ENCODE measurements at places on chromosomes 7 and 10.

DNA sequence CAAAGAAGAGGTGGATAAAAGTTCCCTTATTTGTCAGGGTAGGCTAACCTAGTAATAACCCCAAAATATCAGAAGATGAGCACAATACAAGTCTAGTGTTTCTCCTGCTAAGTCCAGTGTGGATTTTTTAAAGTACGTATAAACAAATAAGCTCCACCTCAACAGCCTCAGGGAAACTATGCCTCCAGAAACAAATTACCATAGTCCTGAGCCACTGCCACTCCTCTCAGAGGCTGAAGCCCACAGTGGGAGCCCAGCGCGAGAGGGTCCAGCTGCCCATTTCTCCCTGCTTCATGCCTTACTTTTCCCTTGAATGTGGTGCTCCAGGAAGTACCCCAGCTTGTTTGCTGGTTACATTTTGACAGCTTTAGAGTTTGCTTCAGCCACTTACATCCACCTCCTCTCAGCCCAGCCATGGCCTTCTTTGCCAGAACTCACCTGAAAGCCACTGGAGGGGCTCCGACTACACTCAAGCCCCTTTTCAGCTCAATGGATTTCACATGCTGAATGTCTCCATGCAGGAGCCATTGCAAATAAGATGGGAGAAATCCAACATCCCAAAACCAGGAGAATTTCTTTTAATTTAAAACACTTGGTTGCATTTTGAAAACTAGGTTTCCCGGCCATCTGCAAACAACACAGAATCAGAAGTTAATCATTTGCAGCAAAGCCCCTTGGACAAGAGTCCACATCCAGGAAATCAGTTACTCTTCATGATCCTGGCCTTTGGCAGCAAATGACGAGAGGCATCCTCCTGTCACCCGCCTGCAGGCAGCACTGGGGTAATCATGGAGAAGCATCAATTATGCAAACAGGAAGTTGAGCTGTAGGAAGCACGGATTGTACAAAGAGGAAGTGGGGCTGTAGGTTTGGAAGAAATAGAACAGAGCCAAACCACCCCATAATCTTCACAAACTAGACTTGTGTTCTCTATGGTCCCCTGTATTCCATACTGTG is 138.1 kb downstream of the HERPUD2 start:
- DNase-seq, result no peak

- no peak for DNase-seq
These were observed 21.5 kb upstream of the SGMS1 start for GRCh38 chr10:50645236-50645635.

DNA sequence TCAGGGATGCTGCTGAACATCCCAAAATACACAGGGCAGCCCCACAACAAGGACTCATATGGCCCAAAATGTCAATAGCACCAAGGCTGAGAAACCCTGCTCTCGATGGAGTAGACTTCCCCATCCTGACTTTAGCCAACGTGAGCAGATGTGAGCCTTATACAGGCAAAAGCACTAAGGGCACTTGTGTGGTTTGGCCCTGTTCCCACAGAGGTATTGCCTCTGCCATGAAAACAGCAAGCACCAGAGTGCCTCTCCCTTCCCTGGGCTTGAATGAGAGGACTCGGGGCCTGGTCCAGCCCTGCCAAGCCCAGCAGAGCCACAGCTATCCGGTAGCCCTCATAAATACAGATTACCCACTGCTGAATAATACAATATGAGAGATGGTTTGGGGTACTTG is 47.5 kb downstream of the ACSM6 start:
- no peak for DNase-seq

- no peak for DNase-seq
These were observed 158.3 kb upstream of the PCLO start for GRCh38 chr7:83321011-83321410.

GRCh38 chr10:25023278-25023677 is 6.9 kb downstream of the THNSL1 start:
- no peak for DNase-seq

DNA sequence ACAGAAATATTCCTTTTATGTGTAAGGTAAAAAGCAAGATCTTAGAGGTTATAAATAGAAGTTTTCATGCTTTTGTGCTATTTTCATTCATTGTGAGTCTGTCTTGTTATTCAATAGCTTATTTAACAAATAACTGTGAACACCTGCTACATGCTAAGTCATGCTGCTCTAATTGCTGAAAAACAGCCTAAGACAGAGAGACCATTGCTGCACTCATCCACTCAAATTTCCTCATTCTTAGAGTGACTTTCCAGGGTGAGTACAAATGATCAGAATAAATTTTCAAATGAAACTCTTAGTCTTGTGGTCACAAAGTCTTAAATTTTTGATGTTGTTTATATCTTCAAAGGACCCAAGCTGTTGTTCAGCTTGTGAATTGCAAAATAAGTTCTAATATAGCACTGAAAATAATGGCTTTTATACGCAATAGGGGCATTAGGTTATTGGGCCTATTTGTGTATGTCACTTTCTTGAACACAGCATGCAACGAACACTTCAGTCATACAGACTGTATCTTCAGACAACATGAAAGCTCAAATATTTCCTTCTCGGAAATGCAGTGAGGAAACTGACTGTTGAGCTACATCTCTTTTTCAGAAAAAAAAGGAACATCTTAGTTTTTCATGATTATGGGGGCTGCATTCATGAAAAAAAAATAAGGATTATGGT is 247.9 kb upstream of the PCDH15 start:
- DNase-seq, result no peak

- no peak for DNase-seq
These were observed 212.0 kb downstream of the TSPAN12 start for GRCh38 chr7:120645966-120646365.

DNA sequence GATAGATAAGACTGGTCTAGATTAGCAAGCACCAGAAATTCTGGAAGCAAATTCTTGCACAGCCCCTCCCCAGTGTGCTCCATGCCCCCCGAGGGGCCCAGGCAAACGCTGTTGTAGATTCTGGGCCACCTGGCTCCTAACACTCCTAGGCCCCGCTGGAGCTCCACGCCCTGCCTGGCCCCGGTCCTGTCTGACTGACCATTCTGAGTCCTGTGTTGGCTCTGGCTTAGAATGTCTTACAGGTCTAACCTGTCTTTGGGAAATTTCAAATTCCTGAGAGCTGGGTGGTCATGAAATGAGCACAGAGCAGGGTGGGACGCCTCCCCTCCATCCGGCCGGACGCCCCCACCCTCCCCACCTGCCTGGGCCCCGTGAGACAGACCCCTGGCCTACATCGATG is 12.6 kb upstream of the OPALIN start:
- no peak for DNase-seq

GRCh38 chr10:59064759-59065539 is 111.5 kb upstream of the PHYHIPL start:
- no peak for DNase-seq

GRCh38 chr10:5937016-5937415 is 40.3 kb downstream of the IL15RA start:
- DNase-seq, result no peak

DNA sequence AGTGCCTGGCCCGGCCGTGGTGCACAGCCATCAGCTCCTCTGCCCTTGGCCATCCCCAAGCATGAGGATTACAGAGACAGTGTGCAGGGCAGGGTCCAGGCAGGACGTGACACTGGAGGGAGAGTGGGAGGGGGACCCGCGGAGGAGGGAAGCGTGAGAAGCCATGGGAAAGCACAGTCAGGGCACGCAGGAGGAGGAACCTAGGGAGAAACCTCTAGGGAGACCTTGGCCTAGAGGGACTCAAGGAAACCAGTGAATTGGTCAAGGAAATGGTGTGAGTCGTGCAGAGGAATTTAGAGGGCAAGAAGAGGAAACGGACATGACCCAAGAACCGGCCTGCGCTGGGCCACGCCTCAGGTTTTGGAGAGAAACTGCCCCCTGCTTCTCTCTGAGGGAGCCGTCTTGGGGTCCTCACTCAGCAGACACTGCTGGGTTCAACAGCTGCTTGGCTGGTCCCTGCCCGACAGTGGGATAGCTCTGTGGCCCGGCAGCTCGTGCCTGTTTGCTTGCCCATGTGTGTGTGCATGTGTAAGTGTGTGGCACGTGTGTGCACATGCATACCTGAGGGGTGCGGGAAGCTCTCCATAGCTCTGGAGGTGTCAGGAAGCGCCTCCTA is 3.2 kb downstream of the OPN4 start:
- DNase-seq, result no peak

- no peak for DNase-seq
These were observed 25.2 kb upstream of the SH2B2 start for GRCh38 chr7:102261451-102261850.

DNA sequence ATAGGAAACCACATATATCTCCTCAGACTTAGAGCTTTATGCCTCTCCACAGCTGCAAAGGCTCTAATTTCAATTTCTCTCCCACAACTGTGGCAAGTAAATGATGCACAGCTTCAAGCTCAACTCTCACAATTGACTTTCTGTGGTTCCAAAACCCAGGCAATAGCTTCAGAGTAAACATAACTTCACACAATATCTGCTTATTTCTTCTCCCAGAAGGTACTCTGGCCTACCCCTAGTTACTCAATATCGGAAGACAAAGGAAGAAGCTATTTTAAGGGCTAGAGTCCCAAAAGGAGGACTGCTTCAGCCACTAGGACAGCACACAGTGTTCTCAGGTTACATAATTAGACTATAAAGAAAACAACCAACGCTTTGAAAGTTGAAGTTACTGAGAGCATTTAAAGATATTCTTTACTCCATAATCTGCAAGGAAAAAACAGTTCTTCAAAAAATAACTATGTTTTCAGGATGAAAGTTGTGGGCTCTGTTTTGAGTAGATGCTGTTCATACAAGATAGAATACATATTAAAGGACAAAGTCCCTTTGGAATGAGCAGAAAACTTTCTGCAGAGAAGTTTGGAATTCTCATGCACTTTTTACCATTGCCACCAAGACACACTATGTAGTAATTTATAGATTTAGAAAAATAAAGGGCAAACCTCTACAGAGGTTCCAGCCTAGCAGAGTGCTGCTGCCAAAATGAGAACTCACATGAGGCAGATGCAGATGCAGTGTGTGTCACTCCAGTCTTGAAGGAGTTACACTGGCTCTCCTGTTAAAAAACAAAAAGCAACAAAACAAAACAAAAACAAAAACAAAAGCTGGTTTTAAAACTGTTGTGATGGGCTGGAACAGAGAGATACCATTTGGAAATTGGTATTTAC is 81.8 kb downstream of the NT5C2 start:
- no peak for DNase-seq

- no peak for DNase-seq
These were observed 90.9 kb downstream of the POLR1F start for GRCh38 chr7:19617901-19618300.

GRCh38 chr7:117143580-117143979 is 179.3 kb downstream of the WNT2 start:
- DNase-seq, result no peak

DNA sequence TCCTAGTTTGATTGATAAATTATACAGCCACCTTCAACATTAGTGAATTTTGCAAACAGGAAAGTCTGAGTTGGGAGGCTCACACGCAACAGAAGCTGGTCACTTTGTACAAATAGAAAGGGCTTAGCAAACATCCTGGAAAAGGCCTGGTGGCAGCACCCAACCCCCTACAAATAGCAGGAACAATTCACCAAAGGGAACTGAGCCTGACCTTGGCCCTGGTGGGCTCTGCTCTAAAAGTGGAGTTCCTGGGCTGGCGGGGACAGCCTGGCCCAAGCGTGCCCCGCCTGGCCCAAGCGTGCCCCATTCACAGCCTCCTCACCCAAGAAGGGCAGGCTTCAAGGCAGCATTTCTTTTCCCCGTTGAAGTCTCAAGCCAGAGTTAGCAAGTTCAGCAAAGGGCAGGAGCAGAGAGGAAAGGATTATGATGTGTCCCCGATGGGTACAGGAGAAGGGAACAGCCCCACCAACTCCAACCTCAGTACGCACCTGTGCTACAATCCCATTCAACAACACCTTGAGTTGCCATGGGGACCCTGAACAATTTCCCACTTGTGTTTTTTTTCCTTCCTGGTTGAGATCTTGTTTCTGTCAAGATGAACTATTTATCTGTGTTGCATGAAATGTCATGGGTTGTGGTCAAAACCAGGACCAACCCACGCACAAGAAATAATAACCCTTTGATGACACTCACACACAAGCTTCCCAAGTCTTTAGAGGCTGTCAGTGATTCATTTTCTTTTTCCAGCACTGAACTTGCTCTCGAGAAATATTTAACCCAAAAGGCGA is 43.4 kb downstream of the RGS10 start:
- DNase-seq, result no peak

GRCh38 chr10:67794256-67794655 is 43.7 kb downstream of the DNAJC12 start:
- DNase-seq, result no peak

GRCh38 chr7:15015545-15016314 is 113.2 kb upstream of the DGKB start:
- no peak for DNase-seq

DNA sequence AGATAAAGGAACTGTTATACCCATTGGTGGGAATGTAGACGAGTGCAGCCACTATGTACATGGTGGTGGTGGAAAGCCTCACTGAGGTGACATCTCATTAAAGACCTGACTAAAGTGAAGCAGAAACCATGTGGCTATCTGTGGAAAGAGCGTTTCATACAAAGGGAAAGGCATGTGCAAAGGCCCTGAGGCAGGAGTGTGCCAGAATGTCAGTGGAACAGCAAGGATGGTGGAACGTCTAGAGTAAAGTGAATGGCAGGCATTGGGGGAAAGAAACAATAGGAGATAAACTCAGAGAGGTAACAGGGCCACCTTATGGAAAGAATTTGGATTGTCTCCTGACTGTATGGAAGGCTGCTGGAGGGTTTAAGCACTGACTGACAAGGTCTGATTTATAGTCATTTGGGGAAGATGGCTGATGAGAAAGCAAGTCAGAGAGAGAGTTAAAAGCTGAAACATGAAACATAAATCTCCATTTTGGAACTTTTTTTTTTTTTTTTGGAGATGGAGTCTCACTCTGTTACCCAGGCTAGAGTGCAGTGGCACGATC is 245.7 kb downstream of the STK31 start:
- no peak for DNase-seq

All from T follicular helper cell (primary cell).